ENCODE measurements at places on chromosomes 12 and 14.

DNA sequence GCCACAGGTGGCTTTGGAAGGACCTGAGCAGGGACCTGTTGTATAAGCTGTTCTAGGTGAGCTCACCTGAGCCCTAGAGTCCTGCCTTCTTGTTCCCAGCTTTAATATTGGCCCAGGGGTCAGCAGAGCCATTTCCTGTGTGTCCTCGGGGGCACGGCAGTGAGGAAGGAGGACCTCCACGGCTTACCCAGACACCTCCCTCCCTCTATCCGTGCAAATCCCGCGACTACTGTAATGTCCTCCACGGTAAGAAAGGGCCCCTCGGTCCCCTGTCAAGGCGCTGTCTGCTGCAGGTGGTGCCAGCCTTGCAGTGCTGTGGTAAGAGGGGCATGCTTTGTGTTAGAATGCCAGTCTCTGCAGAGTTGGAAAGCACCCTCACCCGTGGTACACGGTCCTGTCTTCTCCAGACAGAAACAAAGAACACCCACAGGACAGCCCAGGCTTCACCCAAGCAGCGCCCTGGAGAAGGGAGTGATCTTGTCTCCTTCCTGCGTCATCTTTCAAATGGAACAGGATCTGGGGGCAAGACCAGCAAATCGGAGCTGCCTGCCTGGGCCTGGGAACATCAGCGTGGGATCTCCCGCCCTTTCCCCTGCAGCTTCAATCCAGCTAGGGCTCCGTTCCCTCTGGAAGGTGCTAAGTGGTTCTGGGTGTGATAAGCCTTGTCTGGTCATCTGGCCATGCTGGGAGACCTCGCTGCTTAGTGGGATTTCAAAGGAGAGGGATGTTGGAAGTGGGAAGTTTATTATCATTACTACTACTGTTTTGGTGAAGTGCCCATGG, 20.2 kb upstream of the FZD10 start:
- no peak for DNase-seq

GRCh38 chr12:128421375-128421774, 154.4 kb downstream of the TMEM132C start:
- no peak for DNase-seq

DNA sequence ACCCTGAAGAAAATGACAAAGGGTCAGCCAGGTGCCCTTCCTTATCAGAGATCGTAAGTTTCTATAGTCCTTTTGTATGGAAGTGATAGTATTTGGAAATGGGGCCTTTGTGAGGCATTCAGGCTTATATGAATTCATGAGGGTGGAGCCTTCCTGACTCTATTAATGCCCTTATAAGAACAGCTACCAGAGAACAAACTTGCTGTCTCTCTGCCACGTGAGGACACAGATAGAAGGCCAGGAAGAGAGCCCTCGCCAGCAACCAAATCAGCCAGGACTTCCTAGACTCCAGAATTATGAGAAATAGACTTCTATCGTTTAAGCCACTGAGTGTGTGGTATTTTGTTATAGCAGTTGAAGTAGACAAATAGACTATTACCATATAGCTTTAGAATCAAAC, 36.7 kb downstream of the TRMT5 start:
- no peak for DNase-seq

DNA sequence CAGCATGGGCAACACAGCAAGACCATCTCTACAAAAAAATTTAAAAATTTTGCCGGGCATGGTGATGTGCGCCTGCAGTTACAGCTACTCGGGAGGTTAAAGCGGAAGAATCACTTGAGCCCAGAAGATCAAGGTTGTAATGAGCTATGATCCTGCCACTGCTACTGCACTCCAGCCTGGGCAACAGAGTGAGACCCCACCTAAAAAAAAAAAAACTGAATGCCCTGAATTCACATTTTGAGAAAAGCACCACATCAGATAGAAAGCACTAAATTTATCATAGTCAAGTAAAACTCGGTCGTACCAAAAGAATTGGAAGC, 24.1 kb upstream of the AP4S1 start:
- no peak for DNase-seq

- DNase-seq: peak; percentile 83
Measured at GRCh38 chr12:103548622-103549601, 38.2 kb upstream of the STAB2 start.

- DNase-seq: no peak
Measured at GRCh38 chr12:64744422-64745258, 14.6 kb downstream of the GNS start.

- no peak for DNase-seq
Measured at GRCh38 chr14:96121660-96122395, 82.7 kb downstream of the C14orf132 start.

DNA sequence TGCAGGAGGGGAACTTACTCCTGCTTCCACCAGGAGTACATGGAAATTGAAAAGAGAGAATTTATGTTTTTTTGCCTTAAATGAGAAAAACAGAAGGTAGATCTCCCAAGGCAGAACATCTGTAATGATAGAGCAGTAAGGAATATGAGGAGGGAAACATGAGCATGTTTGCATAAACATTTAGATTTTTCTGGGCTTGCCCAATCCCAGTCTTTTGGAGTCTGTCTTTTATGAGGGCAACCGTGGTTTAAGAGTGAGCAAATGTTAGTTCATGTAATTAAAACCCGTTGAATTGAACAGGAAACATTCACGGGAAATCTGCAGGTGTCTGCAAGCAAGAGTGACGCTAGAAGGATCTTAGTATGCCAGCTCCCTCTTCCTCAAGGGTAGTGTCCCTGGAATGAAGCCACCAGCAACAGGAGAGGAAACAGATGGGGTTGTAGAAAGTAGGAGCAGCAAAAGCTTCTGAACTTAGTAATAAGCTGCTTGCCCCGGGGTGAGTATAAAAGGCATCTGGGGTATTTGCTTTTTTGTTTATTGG, 79.3 kb downstream of the ARF6 start:
- DNase-seq: no peak

- DNase-seq: no peak
Measured at GRCh38 chr12:1857821-1858220, 37.5 kb downstream of the LRTM2 start.

GRCh38 chr14:78951602-78952001, 781.4 kb downstream of the NRXN3 start:
- no peak for DNase-seq

DNA sequence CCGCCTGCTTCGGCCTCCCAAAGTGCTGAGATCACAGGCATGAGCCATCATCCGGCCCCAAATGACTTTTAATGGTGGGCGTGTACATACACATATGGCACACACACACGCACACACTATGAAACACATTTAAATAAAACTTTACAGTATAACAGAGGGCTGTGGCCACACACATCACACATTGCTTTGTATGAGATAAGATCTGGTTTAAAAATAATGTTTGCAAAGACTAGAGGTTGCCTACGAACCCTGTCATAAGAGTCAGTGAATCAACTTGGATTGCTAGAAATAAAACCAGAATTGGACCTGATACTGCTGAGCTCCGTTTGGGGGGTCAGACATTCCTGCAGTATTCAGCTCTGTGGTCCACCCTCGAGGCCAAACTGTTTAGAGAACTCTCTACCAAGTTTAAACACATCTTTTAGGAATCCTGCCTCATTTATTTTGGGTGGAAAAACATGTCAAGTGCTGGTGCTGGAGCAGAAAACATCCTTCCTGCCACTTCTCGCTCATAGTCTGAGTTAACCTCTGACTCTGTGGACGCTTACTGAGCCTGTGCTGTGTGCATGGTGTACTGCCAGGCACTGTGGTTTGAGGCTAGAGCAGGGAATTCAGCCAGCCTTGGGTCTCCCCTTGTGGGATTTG, 47.8 kb upstream of the EML1 start:
- DNase-seq: no peak

DNA sequence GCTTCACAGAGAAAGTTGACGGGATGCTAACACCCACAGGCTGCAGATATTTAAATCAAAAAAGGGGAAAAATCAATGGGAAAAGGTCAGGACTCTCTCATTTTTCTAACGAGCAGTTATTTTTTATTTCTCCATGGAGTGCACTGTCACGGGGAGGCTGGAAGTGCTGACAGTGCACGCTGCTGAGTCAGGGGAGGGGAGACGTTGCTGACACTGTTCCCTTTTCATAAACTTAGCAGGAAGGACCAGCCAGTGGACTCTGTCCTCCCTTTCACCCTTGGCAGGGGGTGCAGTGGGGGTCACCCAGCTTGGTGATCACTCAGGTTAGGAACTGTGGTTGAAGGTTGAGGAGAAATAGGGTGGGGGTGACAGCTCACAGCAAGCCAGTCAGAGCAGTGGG, 65.6 kb upstream of the FUT8 start:
- no peak for DNase-seq

GRCh38 chr12:29544428-29545101, 47.1 kb upstream of the OVCH1 start:
- no peak for DNase-seq
